B cell (primary cell): ENCODE measurements at places on chromosomes 3 and 15.

GRCh38 chr3:169965562-169966427, 812 bp upstream of the SEC62 start:
- DNase-seq: peak; percentile 50

GRCh38 chr15:25727116-25727515, 136.0 kb downstream of the ATP10A start:
- no peak for DNase-seq

GRCh38 chr3:68666429-68667136, 265.8 kb downstream of the TAFA4 start:
- no peak for DNase-seq

DNA sequence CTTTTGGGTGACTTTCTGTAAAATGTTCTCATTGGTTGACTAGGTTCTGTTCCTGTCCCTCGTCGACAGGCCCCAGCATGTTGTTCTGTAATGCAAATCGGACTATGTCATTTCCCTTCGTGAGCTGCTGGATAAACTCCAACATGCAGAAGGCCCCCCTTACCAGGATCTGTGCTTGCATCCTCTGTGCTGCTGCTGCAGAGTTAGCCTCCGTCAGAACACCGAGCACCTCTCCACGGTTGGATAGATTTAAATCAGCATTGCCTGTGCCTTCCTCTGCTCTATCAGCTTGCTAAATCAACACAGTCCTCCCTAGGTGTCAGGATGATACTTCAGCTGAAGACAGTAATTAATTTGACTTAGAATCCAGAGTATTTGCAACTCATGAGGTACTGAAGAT, 12.7 kb upstream of the MINDY4B start:
- DNase-seq: no peak

GRCh38 chr3:12982619-12983101, 90.6 kb downstream of the IQSEC1 start:
- no peak for DNase-seq

DNA sequence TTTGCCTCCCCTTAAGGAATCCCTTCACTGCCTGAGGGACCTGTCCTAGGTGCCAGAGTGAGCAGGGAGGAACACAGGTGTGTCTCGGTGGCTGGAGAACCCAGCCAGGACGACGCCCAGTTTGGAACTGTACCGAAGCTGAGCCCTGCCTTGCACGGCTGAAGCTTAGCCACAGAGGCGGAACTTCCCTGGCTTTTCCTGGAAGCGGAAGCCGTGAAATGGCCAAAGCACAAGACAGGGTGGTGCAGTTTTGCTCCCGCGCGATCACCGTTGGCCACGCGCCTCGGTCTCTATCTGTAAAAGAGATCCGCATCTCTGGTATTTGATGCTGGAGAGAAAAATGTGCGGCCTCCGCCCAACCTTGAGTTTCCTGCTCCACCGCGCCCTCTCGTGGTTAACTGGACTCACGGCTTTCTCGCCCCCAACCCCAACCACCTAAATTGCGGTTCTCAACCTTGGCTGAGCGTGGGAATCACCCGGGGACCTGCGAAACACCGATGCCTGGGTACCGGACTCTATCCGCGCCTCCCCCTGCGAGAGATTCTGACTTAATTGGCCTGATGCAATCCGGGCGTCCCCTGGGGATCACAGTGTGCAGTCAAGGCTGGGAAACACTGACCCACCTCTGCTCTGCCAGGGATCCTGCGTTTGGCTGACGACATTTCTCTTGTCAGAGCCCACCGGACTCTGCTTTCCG, 70.7 kb upstream of the ABHD2 start:
- DNase-seq: peak; percentile 71

DNA sequence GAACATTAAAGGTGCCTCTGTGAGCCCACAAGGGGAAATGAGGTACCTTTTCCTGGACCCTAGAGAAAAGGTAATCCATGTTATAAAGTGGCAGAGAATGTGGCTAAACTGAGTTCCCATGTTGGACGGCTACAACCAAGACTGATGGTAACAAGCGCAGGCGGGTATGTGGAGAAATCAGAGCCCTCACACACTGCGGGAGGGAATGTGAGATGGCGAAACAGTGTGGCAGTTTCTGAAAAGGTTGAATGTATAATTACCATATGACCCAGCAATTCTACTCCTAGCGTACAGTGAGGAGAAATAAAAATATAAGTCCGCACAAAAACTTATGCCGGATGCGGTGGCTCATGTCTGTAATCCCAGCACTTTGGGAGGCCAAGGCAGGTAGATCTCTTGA, 24.1 kb upstream of the SHISA5 start:
- DNase-seq: no peak

GRCh38 chr3:194508491-194509453, 22.0 kb upstream of the ATP13A3 start:
- no peak for DNase-seq

GRCh38 chr3:157145606-157146322, 14.2 kb downstream of the CCNL1 start:
- no peak for DNase-seq

DNA sequence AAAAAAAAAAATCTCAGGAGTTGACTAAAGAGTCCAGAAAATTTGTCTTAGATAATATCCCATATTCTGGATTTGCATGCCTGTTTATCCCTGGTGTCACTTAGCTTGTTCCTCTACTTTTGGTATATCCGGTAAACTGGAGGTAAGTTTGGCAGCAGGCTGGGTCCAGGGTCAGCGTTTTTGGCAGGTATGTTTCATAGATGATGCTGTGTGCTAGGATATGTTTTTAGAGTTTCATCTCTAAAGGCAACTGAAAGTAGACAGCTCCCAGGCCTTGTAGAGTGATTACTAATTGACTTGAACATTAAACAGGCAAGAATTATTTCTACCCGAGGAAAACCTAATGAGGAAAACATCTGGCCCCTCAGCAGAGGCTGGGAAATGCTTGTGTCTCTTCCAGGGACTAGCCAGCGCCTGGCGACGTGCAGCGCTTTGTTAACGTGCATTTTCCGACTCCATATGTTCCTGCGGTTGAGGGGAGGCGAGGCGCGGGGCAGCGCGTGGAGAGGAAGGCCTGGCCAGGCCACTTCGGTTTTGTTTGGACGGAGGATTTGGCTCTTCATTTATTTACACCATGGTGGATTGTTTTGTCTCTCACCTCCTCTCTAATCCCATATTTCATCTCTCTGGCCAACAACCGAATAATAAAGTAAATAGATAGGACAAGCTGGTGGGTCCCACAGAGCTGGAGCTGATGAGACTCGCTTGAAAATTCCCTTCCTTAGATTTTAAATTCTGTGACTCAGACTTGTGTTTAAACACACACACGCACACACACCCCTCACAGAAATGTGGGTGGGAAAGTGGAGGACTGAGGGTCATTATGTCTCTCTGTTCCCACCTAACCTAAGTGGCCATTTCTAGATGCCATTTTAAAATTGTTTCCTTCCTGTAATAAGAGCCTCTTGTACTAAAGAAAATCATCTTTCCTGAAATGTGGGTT, 65.3 kb downstream of the ASB7 start:
- no peak for DNase-seq

GRCh38 chr3:46228260-46229242, 13.7 kb upstream of the CCR3 start:
- DNase-seq: no peak

- no peak for DNase-seq
These were observed 249.1 kb upstream of the MCTP2 start for GRCh38 chr15:93982226-93982727.
